ENCODE measurements at places on chromosomes 3 and 15.
A peak's percentile ranks its signal among the peaks of the same experiment; 100 is the strongest.

DNA sequence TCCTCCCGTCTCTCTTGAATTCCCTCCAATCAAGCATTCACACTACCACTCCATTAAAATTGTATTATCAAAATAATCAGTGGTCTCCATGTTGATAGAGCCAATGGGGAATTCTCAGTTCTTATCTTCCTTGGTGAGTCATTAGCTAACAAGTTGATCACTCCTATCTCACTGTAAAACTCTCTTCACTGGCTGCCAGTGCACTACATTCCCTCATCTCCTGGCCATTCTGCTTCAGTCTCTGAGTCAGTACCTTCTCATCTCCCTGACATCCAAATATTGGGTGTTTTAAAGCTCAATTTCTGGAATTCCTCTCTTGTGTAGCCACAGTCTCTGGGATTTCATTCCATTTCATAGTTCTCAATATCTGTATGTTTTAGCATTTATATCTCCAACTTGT, 175.2 kb downstream of the ALDH1A2 start:
- DNase-seq, result no peak

GRCh38 chr3:126459763-126460127, 15.9 kb downstream of the ZXDC start:
- no peak for DNase-seq

GRCh38 chr15:56806148-56806536, 72.8 kb upstream of the ZNF280D start:
- DNase-seq, result no peak

GRCh38 chr3:151903501-151903991, 30.1 kb downstream of the SUCNR1 start:
- no peak for DNase-seq

GRCh38 chr15:56886363-56886931, 32.0 kb upstream of the TCF12 start:
- DNase-seq, result no peak

- no peak for DNase-seq
These were observed 26.0 kb upstream of the EID1 start for GRCh38 chr15:48851956-48852355.

GRCh38 chr3:126098391-126098858, 14.5 kb upstream of the SLC41A3 start:
- no peak for DNase-seq

- no peak for DNase-seq
These were observed 140.4 kb downstream of the MTHFS start for GRCh38 chr15:79756365-79756764.

DNA sequence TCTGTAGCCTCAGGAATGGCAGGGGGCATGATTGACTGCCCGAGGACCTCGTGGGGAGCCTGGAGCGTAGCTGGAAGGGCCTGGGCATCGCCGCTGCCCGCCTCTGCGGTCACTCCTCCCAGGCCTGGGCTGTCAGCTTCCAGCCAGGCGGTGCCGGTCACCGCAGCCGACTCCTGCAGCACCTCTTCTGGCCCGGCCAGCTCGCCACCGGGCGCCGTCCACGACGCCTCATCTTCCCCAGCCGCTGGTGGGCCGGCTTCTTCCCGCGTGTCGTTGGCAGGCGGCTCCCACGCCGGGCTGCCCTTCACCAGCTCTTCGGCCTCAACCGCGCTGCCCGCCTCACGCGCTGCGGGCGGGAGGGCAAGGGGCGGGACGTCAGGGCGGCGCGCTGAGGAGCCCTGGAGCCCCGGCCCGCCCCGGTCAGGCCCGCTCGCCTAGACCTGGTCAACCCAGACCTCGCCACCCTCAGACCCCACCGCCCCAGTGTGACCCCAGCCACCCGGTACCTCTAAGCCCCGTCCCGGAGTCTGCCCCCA, 1.0 kb downstream of the CSPG5 start:
- DNase-seq, result no peak

DNA sequence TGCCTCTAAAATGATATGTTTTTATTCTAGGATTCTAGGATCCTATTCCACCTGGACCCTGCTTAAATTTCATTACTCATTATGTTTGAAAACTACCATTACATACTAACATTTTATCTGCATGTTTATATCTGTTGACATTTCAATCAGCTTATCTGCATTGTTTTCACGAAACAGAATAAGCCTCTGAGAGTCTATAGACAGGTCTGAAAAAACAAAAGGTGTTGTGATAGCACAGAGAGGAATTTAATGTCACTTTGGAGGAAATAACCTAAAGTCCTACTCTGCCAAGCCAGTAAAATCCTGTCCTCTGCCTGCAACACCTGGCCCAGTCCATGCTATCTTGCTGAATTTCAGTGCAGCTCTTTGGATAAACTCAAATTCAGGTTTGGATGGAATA, 315.2 kb downstream of the ZBTB20 start:
- DNase-seq, result no peak

GRCh38 chr3:15616053-15616452, 14.5 kb downstream of the BTD start:
- no peak for DNase-seq

DNA sequence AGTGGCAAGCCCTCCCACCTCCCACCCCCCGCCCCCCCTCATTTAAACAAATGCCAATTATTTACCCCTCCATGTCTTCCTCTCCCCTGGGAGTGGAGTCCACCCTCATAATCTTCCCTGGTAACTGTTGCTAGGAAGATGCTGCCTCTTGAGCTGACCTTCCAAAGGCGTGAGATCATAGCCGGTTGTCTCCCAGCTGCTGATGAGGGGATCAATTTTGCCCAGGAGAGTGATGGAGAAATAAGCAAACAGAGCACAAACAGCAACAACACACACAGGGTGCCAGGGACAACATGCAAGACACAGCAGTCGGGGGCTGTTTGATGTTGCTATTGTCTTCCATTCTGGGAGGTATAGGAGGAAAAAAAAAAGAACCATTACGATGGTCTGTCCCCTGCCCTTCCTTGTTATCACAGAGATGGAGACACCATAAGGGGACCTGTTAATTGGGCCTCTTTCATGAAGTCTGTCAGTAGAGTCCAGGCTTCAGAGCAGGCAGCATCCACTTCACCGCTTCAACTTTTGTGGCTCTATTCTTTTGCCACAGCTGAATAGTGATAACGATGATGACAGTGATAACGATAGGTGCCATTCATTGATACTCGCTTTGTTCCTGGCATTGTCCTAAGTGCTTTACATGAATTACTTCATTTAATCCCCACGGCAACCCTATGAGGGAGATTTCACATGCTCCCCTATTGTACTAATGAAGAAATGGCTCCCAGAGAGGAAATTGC, 76.9 kb upstream of the RGMA start:
- DNase-seq, result no peak

DNA sequence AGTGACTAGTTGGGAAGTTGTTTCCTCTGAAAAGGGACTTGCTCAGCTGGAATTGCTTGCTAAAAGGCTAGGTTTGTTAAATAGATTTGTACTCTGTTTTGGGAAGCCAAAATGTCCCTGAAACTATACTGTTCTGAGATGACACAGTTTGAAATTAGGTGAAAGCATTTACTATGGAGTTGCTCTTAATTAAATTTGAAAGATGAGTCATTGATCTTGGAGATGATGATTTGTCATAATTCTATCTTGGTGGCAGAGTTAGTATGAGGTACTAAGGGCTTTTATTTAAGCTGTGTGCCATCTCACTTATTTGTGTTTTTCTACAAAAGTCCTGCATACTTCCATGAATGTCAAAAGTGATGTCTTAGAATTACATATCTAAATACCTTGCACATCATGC, 320.9 kb downstream of the PTPRG start:
- DNase-seq, result no peak

- DNase-seq, result no peak
These were observed 17.1 kb upstream of the EHHADH start for GRCh38 chr3:185270956-185271332.

- DNase-seq, result no peak
These were observed 56.4 kb downstream of the TRIM69 start for GRCh38 chr15:44792715-44793114.

GRCh38 chr15:92062505-92062904, 209.0 kb downstream of the SLCO3A1 start:
- no peak for DNase-seq

GRCh38 chr15:69798481-69799250, 299.1 kb downstream of the TLE3 start:
- DNase-seq, result no peak

GRCh38 chr15:89327113-89327512, 7.5 kb downstream of the POLG start:
- DNase-seq, result no peak

- DNase-seq, result no peak
These were observed 40.5 kb upstream of the ROPN1 start for GRCh38 chr3:124032311-124032880.

DNA sequence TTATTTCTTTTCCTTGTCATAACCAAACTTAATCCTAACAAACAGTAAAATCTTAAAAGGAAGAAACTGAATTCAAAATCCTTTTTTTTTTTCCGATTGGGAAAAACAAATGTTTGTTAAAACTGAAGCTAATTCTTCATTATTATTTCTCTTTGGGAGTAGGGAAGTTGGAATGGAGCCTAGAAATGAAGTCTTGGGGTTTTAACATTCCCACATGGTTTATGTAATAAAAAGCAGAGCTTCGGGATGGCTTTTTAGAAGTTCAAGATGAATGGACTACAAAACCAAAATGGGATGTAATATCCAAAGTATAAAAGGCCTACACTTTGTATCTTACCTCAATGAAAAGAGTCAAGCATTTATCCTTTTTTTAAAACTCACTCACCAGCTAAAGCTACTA, 189.0 kb upstream of the TMC3 start:
- no peak for DNase-seq

- no peak for DNase-seq
These were observed 333.0 kb downstream of the ZNF385D start for GRCh38 chr3:21417991-21418390.

- DNase-seq, result no peak
These were observed 3.8 kb upstream of the ADPRH start for GRCh38 chr3:119575507-119575906.

DNA sequence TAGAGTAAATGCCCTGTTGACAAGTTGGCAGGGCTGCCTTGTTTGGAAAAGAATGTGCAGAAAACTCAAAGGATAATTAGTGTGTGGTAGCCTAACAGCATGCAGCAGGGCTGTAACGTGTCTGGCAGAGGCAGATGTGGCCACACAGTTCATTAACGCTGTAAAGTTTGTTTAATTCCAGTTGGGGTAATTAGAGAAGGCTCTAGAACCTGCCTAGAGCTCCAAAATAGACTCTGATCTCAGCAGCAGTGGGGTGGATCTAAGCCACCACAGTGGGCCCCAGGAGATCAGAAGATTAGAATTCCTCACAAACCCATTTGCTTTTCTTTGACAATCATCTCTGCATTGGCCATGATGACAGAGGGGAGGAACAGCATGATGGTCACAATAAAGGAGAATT, 65.1 kb upstream of the LEKR1 start:
- no peak for DNase-seq

- DNase-seq, result no peak
These were observed 80.3 kb upstream of the KCNAB1 start for GRCh38 chr3:156040041-156040440.

DNA sequence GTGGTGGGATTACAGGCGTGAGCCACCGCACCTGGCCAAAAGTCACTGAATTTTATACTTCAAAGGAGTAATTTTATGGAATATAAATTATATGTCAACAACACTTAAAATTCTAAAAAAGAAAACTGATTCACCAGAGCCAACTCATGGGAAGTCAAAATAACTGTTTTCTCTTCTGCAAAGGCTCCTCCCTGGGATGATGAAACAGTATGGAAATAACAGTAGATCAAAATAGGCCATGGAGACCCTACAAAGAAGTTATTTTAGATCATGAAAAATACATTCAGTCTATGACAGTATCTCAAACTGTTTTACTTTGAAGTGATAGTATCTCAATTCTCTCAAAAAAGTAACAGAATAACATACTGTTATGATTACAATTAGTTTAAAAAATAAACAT, 102.7 kb downstream of the IGSF11 start:
- DNase-seq, result no peak

GRCh38 chr3:88168171-88168570, 18.4 kb downstream of the C3orf38 start:
- DNase-seq, result no peak

DNA sequence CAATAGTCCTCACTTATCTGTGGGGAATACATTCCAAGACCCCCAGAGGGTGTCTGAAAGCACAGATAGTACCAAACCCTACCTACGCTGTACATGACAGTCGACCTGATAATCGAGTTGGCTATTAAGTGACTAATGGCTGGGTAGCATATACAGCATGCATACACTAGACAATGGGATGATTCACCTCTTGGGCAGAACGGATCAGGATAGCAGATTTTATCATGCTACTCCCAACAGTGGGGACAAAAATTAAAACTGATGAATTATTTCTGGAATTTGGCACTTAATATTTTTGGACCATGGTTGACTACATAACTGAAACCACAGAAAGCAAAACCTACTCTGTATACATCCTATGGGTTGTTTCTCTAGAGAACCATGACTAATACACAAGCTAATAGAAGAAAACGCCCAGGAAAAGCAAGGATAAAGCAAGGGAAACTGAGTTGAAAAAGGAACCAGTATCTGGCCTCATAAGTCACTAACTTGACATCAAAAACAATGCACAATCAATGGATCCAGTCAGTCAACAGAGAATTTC, 15.5 kb downstream of the ATG3 start:
- no peak for DNase-seq

- DNase-seq, result no peak
These were observed 342.2 kb downstream of the GBE1 start for GRCh38 chr3:81419228-81419627.

DNA sequence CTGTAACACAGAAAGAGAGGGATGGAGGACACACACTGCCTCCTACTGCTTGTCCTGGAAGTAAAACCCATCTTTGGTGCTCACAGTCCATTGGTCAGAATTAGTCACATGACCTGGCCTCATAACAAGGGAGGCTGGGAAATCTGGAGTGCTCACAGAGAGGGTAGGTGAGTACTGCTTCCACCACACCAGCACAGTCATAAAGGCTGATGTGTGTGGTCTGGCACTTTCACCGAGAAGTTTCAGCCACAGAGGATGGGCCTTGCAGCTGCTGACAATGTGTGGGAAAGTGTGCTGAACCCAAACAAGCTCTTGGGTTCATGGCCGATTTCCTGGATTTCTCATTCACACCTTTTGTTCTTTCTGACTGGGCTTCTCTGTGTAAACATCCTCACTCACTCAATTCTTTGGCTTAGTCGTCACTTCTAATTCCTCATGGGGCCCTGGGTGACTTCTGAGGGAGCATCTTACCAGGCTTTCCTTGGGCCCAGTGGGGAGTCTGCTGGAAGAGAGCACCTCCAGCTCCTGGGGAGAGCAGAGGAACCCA, 100.7 kb downstream of the ASB7 start:
- peak; percentile 54 for DNase-seq

GRCh38 chr3:126816986-126817777, 113.1 kb downstream of the CHCHD6 start:
- DNase-seq, result no peak
